ENCODE measurements at places on chromosomes 1 and 21.

- DNase-seq = no peak
Observed at GRCh38 chr1:25063591-25064416, 133.7 kb upstream of the RUNX3 start.

DNA sequence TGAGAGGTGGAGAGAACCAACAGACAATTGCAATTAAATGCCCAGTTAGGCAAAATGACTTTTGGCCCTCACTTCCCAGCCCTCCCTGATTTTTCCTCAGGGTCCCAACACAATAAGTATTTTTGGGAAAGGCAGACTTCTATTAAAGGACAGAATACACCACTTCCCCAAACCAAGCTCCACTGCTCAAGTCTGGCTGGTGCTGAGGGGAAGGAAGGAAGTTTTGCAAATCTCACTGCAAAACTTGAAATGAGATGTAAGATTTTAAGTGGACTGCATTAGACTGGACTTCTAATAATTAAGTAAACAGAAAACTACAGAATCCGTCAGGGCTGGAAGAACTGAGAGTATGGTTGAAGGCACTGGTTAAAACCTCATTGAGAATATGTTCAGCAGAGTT, 32.2 kb upstream of the CD1D start:
- DNase-seq = no peak

GRCh38 chr1:28071813-28072212, 16.6 kb downstream of the EYA3 start:
- no peak for DNase-seq

DNA sequence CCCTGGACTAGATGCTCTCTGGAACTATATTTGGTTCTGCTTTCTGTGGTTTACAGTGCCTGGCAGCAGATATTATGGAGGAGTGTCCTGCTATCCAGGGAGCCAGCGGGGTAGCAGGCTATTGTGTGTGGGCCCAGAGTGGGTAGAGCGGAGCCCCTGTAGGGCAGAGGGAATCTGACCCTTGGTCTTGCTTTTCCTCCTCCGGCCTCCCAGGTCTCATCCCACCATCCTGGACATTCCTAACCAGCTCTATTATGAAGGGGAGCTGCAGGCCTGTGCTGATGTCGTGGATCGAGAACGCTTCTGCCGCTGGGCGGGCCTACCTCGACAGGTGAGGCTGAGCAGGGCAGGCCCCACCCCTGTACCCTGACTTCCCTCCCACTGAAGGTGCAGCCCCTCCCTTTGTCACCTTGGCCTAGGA, 9.1 kb downstream of the RHOC start:
- DNase-seq = no peak

DNA sequence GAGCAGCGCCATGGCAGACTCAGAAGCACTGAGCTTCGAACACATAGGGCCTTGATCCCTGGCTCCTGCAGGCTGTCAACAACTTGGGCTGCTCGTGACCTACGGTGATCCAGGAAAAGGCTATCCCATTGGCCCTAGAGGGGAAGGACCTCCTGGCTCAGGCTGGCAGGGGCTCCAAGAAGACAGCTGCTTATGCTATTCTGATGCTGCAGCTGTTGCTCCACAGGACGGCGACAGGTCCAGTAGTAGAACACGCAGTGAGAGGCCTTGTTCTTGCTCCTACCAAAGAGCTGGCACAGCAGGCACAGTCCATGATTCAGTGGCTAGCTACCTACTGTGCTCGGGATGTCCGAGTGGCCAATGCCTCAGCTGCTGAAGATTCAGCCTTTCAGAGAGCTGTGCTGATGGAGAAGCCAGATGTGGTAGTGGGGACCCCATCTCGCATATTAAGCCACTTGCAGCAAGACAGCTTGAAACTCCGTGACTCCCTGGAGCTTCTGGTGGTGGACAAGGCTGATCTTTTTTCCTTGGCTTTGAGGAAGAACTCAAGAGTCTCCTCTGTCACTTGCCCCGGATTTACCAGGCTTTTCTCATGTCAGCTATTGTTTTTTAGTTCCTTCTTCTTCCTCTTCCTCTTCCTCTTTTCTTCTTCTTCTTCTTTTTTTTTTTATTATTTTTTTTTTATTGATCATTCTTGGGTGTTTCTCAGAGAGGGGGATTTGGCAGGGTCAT, 18.9 kb downstream of the ITLN2 start:
- no peak for DNase-seq

DNA sequence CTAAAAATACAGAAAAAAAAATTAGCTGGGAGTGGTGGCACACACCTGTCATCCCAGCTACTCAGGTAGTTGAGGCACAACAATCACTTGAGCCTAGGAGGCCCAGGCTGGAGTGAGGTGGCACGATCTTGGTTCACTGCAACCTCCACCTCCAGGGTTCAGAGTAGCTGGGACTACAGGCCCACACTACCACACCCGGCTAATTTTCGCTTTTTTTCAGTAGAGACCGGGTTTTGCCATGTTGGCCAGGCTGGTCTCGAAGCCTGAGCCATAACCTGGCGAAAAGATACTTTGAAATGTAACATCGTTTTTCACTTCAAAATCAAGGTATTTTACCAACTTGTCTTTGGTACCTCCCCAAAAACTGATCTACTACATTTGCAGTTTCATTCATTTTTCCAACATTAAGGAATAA, 6.1 kb downstream of the GAS5 start:
- DNase-seq = no peak

DNA sequence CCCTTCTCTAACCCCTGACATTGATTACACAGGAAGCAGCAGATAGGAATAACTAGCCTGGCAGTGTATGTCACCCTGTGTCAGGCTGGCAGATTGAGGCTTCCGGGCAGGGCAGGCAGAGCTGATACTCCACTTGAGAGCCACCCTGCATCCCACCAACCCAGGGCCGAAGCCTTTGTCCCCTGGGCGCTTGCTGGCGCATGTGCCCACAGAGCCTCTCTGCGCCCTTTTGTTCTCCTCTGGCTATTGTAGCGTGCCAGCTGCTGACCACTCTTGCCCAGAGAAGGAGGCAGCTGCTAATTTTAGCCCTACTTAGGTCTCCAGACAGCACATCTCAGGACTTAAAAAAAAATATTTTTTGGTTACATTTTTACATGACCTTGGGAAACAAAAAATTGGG, 304.9 kb downstream of the HHAT start:
- no peak for DNase-seq

GRCh38 chr1:86154571-86155050, 2.0 kb downstream of the COL24A1 start:
- no peak for DNase-seq
